ENCODE measurements at places on chromosomes 5 and 9.

GRCh38 chr9:36991516-36992134 is 42.4 kb downstream of the PAX5 start:
- DNase-seq: peak; percentile 31

DNA sequence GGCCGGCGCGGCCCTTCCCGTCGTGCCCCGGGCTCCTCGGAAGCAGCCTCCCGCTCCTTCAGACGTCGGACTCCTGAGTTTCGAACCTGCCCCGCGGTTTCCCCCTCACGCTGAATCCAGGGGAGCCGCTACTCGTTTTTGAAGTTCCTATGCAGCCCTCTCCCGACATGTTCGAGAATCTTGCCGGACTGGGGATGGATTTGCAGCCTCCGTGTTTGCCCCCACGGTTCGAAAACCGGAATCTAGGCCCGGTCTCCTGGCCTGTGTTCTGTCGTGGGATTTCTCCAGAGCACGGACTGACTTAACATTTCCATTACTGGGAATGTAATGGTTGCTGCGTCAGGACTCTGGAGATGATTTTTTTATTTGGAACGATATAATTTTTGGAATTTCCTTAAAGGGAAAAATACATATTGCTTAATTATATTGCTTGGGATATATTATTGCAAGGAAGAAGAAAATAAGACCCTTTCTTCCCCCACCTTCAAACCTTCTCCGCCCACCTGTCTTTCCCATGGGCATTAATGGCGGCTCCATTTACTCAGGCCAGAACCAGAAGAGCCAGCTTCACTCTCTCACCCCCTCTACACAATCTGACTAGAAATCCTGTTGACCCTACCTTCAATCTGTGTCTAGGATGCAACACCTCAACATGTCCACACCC is 8.5 kb upstream of the MGAT1 start:
- no peak for DNase-seq

DNA sequence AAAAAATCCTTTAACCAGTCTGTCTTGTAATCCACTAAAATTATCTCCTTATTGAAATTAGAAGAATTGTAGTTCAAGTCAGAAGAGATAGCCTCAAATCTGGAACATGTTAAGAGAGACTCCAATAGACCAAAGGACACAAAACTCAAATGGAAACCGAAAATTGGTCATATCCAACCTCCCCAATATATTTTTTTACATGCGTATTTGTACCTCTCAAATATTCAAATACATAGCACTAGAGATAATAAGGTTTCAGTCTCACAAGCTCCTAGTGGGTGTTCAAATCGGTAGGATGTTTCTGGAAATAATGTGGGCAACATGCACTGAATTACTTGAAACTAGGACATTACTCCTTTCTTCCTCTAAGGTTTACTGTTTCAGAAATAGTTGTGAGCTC is 33.5 kb downstream of the EPB41L4A start:
- DNase-seq: no peak

- no peak for DNase-seq
Observed at GRCh38 chr9:88435336-88435735, 47.1 kb downstream of the SPIN1 start.

DNA sequence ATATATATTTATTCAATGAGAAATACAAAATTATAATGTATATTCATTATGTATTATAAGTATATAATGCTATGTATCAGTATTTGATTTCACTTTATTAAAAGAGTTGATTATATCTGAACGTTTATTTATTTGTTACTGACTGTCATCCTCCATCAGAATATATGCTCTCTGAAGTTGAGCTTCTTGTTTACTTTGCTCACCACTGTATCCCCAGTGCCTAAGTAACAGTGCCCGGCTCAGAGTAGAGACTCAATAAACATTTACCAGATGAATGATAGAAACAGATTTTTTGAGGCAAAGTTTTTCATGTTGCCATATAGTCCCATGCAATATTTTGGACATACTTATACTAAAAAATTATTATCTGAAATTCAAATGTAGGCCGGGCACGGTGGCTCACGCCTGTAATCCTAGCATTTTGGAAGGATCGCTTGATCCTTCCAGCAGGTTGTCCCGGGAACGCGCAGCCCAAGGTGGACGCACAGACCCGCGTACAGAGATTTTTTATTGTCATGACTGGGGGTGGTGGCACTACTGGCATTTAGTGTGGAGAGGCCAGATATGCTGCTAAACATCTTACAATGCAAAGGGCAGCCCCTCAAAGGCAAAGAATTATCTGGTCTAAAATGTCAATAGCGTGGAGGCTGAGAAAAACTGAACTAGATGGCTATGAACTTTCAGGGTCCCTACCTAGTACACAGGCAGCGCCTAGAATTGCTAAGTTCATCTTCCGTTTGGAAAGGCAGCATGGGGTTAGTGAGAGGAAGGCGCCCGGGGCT is 761 bp upstream of the DNAJC25 start:
- no peak for DNase-seq

DNA sequence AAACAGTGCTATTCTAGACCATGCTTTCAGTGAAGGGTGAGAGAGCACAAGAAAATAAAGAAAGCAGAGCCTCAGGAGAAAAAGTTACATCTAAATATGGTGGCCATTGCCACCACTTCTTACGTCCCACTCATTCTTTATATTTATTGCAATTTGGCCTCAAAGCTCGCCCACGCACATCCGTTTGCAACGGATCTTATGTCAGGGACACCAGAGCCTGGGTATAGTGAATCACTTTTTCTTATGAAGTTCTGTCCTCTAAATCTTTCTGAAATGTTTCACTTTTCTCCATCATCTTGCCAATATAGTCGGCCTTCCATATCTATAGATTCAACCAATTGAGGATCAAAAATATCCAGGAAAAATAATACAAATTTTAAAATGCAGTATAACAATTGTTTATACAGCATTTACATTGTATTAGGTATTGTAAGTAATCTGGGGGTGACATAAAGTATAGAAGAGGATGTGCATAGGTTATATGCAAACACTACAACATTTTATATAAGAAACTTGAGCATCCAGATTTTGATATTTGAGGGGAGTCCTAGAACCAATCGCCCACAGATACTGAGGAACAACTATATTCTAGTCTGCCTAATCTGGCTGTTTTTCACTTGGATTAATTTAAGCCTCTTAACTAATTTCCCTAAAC is 35.2 kb downstream of the GOLPH3 start:
- peak; percentile 73 for DNase-seq

- DNase-seq: no peak
Observed at GRCh38 chr9:74322661-74323314, 174.3 kb upstream of the RORB start.

- DNase-seq: peak; percentile 79
Observed at GRCh38 chr9:127968042-127968441, 12.7 kb downstream of the EEIG1 start.

DNA sequence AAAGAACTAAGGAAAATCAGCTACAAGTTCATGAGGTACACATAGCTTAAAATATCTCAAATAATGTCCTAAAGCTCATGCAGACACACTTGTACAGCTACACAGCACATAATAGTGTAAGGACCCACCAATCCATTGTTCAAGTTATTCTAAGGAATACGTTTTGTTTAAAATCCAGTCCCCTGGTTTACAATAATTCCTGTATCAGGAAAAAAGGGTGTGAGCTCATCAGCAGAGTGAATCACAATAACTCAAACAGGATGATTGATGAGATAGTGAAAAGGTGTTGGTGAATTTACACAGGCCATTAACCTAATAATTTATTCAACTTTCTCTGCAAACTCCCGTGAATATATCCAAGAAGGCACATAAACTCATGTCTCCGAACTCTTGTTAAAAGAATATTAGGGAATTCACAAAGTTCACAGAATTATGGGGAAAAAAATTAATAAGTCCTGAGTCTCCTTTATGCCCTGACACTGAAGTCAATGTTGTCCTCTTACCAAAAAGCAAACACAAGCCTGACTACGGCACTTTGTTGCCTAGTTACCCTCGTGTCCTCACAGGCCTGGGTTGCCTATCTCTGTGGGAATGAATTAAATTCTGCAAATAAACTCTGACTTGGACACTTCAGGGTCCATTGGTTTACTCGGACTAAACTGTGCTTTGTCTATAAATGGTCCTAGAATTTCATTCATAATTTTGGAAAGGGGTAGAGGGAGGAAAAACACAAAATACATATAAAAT is 142.8 kb upstream of the PDE4D start:
- DNase-seq: no peak
